Bronchus fibroblast of lung (primary cell): ENCODE measurements at places on chromosomes 7 and 10. TPM values are rescaled to one million over a fixed set of nuclear protein-coding genes. Genes with fewer than 3 reads are reported as not detected.

The RPEL1 gene
- under 0.01 TPM in 1 of 2 replicates, not detected in the other for total RNA-seq

The RUFY2 gene
- 5.2 and 6.7 TPM in 2 replicates for total RNA-seq

The HOXA13 gene
- not detected in 2 replicates for total RNA-seq

The EXOC4 gene
- 29.6 TPM in 2 replicates for total RNA-seq

The DOCK1 gene
- 21.0 and 21.7 TPM in 2 replicates for total RNA-seq

The PRKG1 gene
- 4.0 and 8.2 TPM in 2 replicates for total RNA-seq

The RET gene
- total RNA-seq = 0.17 and 0.30 TPM in 2 replicates

The CPA1 gene
- total RNA-seq = under 0.01 TPM in 1 of 2 replicates, not detected in the other

The ITPRID1 gene
- total RNA-seq = not detected in 2 replicates

The DNAH11 gene
- under 0.01 and 0.59 TPM in 2 replicates for total RNA-seq

The NPTX2 gene
- 0.45 and 0.50 TPM in 2 replicates for total RNA-seq

The METTL27 gene
- 1.5 and 2.9 TPM in 2 replicates for total RNA-seq

The TMEM176B gene
- 0.30 TPM in 1 of 2 replicates, not detected in the other for total RNA-seq

The CTBP2 gene
- total RNA-seq = 52.6 and 67.2 TPM in 2 replicates

The RHOBTB1 gene
- 15.6 and 22.2 TPM in 2 replicates for total RNA-seq

The CYP2C19 gene
- total RNA-seq = not detected in 2 replicates

The CALML3 gene
- not detected in 2 replicates for total RNA-seq

The UBE2D1 gene
- 10.4 and 11.1 TPM in 2 replicates for total RNA-seq

The ASB15 gene
- not detected in 2 replicates for total RNA-seq

The SPDYE2 gene
- total RNA-seq = not detected in 2 replicates

The PAPOLB gene
- not detected in 2 replicates for total RNA-seq

The GPC2 gene
- total RNA-seq = 1.8 and 4.9 TPM in 2 replicates

The CHN2 gene
- under 0.01 TPM in 1 of 2 replicates, not detected in the other for total RNA-seq

The CCDC3 gene
- total RNA-seq = 0.34 and 0.45 TPM in 2 replicates

The PIK3CG gene
- total RNA-seq = not detected in 2 replicates

The PTF1A gene
- not detected in 2 replicates for total RNA-seq

The ASB10 gene
- total RNA-seq = not detected in 2 replicates

The RP9 gene
- 8.4 and 10.0 TPM in 2 replicates for total RNA-seq

The ZPBP gene
- total RNA-seq = not detected in 2 replicates

The PSMC2 gene
- total RNA-seq = 143 and 169 TPM in 2 replicates

The MBL2 gene
- total RNA-seq = not detected in 2 replicates

The FAM24B gene
- 2.0 and 4.5 TPM in 2 replicates for total RNA-seq

The PNLIP gene
- total RNA-seq = not detected in 2 replicates

The SLC26A3 gene
- total RNA-seq = not detected in 2 replicates

The HTR5A gene
- total RNA-seq = not detected in 2 replicates

The SEMA3A gene
- total RNA-seq = 34.0 and 38.7 TPM in 2 replicates

The LIPN gene
- not detected in 2 replicates for total RNA-seq

The CFAP46 gene
- 1.6 and 3.9 TPM in 2 replicates for total RNA-seq

The CALCR gene
- not detected in 2 replicates for total RNA-seq

The GAD2 gene
- total RNA-seq = not detected in 2 replicates

The DENND11 gene
- 1.7 and 1.9 TPM in 2 replicates for total RNA-seq

The SHH gene
- total RNA-seq = not detected in 2 replicates

The EN2 gene
- total RNA-seq = not detected in 2 replicates

The TBL2 gene
- 71.1 and 79.1 TPM in 2 replicates for total RNA-seq

The PIP gene
- total RNA-seq = not detected in 2 replicates

The MAT1A gene
- not detected in 2 replicates for total RNA-seq

The LRRTM3 gene
- not detected in 2 replicates for total RNA-seq

The ENTPD7 gene
- 7.1 and 7.4 TPM in 2 replicates for total RNA-seq

The FBH1 gene
- total RNA-seq = 61.5 and 61.7 TPM in 2 replicates

The HBP1 gene
- 29.0 and 31.1 TPM in 2 replicates for total RNA-seq

The SLC13A1 gene
- total RNA-seq = not detected in 2 replicates
